CD4-positive, alpha-beta memory T cell (primary cell): ENCODE measurements at places on chromosomes 5 and 9.

DNA sequence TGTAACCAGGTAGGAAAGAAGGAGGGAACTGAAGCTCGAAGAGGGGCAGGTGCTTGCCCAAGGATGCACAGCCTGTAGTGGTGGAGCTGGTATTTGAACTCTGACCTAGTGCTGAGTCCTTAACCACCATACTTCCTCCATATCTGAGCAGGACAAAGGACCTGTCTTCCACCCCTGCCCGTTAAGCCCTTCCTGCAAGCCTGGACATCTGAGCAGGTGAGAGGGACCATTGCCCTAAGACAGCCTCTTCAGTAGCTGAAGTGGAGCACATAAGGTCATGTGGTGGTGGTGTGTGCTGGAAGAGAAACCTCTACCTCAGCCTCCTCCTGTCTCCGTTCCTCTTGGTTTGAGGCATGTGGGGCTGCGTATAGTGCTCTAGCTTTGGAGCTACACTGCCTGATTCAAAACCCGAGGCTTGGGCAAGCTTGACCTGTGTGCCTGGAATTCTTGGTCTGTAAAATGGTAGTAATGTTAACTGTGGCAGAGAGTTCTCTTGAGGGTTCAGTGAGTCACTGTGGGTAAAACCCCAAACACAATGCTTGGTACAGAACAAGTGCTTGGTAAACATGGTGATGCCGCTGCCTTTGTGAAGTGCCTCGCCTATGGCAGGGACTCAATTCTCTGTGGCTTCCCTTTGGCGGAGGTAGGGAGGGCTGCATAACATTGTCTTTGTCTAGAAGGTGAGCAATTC, 7.4 kb downstream of the GALNT10 start:
- no peak overlapping the region for H3K4me3 ChIP-seq
- H3K4me1 ChIP-seq = peaks cover 63% of the 10 kb centered on the region
- no peaks in the 10 kb centered on the region for H3K36me3 ChIP-seq
- DNase-seq = peak; percentile 54
- H3K27ac ChIP-seq = peak overlapping the region; percentile 47

DNA sequence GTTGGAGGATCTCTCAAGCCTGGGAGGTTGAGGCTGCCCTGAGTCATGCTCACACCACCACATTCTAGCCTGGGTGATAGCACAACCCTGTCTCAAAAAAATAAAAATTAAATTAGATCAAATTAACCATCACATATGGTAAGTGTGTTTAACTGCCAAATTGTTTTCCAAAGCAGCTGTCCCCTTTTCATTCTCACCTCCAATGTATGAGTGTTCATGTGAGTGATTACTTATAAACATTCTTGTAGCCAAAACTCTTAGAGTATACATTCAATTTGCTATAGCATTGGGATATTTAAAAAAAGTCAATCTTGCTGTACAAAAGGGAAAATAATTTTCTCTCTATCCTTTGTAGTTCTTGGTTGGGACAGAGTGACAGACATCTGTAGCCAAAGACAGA, 53.4 kb upstream of the SNAPC3 start:
- H3K4me1 ChIP-seq = no peaks in the 10 kb centered on the region
- H3K27me3 ChIP-seq = no peaks in the 10 kb centered on the region
- H3K4me3 ChIP-seq = no peak overlapping the region
- DNase-seq = no peak
- no peak overlapping the region for H3K27ac ChIP-seq

DNA sequence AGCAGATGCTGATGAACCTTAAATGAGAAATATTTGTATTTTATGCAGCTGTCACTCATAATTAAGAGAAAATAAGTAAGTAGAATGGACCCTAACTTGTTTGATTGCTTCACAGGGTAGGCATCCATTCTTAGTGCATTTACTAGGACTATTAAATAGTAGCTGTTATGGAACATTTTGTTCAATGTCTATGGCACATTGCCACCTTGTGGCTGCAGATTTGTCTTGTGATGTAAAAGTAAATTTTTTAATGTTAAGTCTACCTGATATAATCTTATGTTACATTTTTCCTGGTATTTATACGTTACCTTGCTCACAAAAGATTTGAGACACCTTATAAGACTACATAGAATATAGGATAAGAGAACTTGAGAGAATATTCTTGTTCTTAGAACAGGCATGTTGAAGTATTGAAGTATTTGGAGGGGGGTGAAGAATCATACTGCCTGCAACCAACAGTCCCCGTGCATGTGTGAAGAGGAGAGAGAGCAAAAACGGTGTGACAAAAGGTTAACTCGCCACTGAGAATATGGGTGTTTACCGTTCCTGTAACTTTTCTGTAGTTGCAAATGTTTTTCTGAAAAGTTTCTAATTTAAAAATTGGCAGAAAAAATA, 161.1 kb downstream of the MAST4 start:
- H3K36me3 ChIP-seq = no peaks in the 10 kb centered on the region
- peak; percentile 4 for DNase-seq
- H3K27ac ChIP-seq = no peak overlapping the region

GRCh38 chr5:95283761-95284571, 928 bp downstream of the MCTP1 start:
- no peak for DNase-seq
- peaks cover 12% of the 10 kb centered on the region for H3K4me1 ChIP-seq
- H3K27me3 ChIP-seq = peaks cover 20% of the 10 kb centered on the region

DNA sequence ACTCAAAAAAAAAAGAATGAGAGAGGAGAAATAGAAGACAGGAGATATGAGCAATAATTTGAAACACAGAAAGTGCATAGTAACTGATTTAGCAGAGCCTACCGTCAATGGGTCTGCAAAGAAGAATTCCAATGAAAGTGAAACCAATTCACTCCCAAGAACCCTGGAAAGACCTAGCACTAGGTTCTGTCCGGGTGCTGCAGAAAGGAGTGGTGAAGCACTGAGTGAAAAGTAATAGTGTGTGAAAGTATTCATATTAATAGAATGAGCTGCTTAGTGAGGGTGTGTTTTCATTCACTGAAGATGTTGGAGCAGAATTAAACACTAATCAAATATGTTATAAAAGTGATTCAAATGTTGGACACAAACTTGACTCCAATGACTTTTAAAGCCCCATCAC, 51.3 kb upstream of the SLC30A5 start:
- H3K27me3 ChIP-seq = no peaks in the 10 kb centered on the region
- H3K36me3 ChIP-seq = no peaks in the 10 kb centered on the region
- no peak for DNase-seq
- H3K4me1 ChIP-seq = peaks cover 5% of the 10 kb centered on the region
- no peak overlapping the region for H3K4me3 ChIP-seq

GRCh38 chr5:10111571-10111970, 138.1 kb downstream of the ATPSCKMT start:
- no peak overlapping the region for H3K4me3 ChIP-seq
- no peaks in the 10 kb centered on the region for H3K4me1 ChIP-seq
- no peak overlapping the region for H3K27ac ChIP-seq
- no peak for DNase-seq
- no peaks in the 10 kb centered on the region for H3K27me3 ChIP-seq
- no peaks in the 10 kb centered on the region for H3K36me3 ChIP-seq

DNA sequence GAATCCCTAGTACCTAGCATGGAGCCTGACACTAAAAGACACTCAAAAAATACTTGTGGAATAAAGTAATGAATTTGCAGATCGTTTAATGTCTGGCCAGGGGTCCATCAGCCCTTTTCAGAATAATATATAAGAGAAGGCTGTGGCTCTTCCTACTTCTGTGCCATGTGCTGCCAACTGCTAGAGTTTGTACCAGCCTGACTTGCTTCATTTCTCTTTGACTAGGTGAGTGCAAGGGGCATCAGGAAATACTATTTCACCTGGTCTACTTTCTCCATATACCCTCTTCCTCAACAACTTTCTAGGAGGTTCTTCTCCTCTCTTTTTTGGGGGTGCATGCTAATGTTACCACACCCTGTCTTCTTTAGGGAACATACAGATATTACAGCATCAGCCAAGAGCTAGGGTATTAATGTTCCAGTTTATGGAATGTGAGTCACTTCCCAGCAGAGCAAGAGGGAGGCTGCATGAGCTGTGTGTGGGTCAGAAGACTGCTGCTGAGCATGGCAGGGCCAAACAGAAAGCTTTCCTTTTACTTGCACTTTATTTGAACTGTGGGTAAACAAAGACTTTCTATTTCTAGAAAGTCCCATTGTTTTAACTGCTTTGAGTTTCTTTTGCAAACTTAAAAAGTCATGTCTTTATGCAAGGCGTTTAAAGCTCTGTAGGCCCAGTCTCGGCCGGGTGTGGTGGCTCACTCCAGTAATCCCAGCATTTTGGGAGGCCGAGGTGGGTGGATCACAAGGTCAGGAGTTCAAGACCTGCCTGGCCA, 158.9 kb downstream of the ADAMTSL1 start:
- H3K27ac ChIP-seq = no peak overlapping the region
- H3K36me3 ChIP-seq = no peaks in the 10 kb centered on the region
- H3K4me3 ChIP-seq = no peak overlapping the region
- H3K27me3 ChIP-seq = no peaks in the 10 kb centered on the region
- H3K4me1 ChIP-seq = no peaks in the 10 kb centered on the region

GRCh38 chr9:106648799-106649198, 214.2 kb upstream of the ZNF462 start:
- H3K4me1 ChIP-seq = no peaks in the 10 kb centered on the region
- no peaks in the 10 kb centered on the region for H3K27me3 ChIP-seq
- no peaks in the 10 kb centered on the region for H3K36me3 ChIP-seq
- H3K27ac ChIP-seq = no peak overlapping the region
- DNase-seq = no peak
- H3K4me3 ChIP-seq = no peak overlapping the region

DNA sequence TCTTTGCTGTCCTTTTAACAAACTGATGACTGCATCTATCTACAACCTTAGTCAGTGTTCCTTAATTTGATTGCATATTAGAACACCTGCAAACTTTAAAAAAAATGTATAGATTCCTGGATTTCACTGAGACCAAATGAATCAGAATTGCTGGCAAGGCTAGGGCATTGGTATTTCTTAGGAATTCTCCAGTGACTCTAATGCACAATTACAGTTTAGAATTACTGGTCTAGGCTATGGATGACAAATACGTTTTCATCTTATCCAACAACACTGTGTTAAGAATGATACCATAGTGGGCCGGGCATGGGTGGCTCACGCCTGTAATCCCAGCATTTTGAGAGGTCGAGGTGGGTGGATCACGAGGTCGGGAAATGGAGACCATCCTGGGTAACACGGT, 545.9 kb upstream of the RIOK2 start:
- no peaks in the 10 kb centered on the region for H3K36me3 ChIP-seq
- DNase-seq = no peak
- no peaks in the 10 kb centered on the region for H3K27me3 ChIP-seq
- H3K4me3 ChIP-seq = no peak overlapping the region

DNA sequence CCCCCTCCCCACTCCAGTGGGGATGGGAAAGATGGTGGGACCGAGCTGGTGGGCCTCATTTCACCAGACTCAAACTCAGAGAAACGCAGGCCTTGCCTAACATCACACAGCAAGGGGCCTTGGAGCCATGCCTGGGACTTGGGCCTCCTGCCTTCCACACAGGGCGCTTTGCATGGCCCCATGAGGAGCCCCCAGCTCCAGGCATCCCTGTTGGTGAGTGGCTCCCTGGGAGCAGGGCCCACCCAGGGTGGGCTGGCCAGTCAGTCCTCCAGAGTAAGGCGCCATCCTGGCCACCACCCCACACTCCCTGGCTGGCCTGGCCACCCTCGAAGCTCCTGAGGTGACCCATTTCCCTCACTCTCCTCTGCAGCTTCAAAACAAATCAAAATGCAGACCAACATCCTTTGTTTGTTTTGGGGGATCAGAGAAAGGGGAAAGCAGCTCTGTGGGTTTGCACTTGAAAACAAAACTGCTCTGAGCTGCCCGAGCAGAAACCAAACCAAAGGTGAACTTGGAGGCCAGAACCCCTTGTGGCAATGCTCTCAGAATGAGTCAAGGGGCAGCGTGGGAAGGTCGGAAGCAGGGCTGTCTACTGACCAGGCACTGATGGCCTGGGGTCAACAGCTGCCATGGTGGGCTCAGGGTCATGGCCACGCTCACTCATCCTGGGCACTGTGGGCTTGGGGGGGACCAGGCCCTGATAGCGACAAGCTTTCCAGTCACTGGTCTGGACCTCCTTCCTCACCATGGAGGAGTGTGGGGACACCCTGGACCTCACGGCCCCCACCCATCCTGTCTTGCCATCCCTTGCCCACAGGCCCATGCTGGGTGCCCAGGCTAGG, 37.0 kb upstream of the VDAC1 start:
- H3K4me1 ChIP-seq = peaks cover 40% of the 10 kb centered on the region
- H3K4me3 ChIP-seq = no peak overlapping the region
- no peak for DNase-seq
- H3K36me3 ChIP-seq = no peaks in the 10 kb centered on the region
- H3K27me3 ChIP-seq = no peaks in the 10 kb centered on the region
- H3K27ac ChIP-seq = no peak overlapping the region

- peaks cover 34% of the 10 kb centered on the region for H3K36me3 ChIP-seq
- peaks cover 75% of the 10 kb centered on the region for H3K4me1 ChIP-seq
- no peak for DNase-seq
- no peaks in the 10 kb centered on the region for H3K27me3 ChIP-seq
- peak overlapping the region; percentile 85 for H3K4me3 ChIP-seq
These were observed 1.4 kb downstream of the ZNF622 start for GRCh38 chr5:16464231-16464630.

GRCh38 chr5:32042551-32042961, 131.6 kb downstream of the GOLPH3 start:
- no peaks in the 10 kb centered on the region for H3K27me3 ChIP-seq
- no peak for DNase-seq
- H3K36me3 ChIP-seq = no peaks in the 10 kb centered on the region
- H3K27ac ChIP-seq = no peak overlapping the region
- H3K4me3 ChIP-seq = no peak overlapping the region

DNA sequence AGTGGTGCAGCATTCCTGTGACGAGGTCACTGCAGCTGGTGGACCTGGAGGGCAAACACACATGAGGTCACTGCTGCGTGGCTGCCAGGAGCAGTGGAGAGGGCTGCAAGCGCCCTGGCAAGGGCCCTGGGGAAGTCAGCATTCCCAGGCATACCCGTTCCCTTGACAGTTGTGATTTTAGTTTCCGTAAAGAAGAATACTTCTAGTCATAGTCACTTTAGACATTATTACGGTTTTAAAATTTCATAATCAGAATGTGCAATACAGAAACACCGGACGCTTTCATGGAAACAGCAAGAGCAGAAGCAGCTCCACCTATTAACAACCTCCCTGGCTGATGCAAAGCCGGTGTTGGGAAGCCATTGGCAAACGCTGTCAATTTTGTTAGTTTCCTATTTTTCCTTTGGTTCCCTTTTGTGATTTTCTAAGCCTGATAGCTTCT, 129.8 kb downstream of the GADD45G start:
- H3K4me3 ChIP-seq = no peak overlapping the region
- H3K36me3 ChIP-seq = no peaks in the 10 kb centered on the region

- DNase-seq = no peak
- no peaks in the 10 kb centered on the region for H3K4me1 ChIP-seq
- H3K27me3 ChIP-seq = no peaks in the 10 kb centered on the region
- no peak overlapping the region for H3K27ac ChIP-seq
- H3K4me3 ChIP-seq = no peak overlapping the region
These were observed 126.9 kb upstream of the ANKH start for GRCh38 chr5:14998491-14998890.

- H3K4me1 ChIP-seq = no peaks in the 10 kb centered on the region
- peaks cover 17% of the 10 kb centered on the region for H3K36me3 ChIP-seq
- H3K4me3 ChIP-seq = no peak overlapping the region
- no peaks in the 10 kb centered on the region for H3K27me3 ChIP-seq
- no peak for DNase-seq
- no peak overlapping the region for H3K27ac ChIP-seq
These were observed 27.9 kb downstream of the TTC1 start for GRCh38 chr5:160036884-160037283.
